ENCODE measurements at places on chromosomes 6 and 20. TPM values are rescaled to one million over a fixed set of nuclear protein-coding genes. Genes with fewer than 3 reads are reported as not detected.

DNA sequence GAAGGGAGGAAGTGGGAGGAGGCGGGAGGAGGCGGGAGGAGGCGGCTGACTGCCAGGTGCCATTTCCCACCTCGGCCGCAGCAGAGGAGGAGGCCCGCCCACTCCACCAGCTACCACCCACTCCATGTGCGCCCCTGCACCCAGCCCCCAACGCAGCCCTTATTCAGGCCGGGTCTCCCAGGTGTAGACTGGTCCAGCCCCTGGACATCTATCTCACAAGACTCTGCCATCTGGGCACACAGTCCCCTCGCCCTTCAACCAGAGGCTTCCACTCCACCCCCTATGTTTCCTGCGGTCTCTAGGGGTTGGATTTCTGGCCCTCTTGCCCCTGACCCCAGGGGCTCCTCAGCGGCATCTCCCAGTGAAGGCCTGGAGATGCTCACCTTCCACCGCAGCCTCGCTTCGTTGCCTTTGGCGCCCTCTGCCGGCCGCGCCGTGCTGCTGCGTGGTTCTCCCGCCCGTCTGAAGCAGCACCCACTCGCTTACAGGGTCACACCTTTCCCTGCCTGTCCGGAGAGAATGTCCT lies 32.6 kb upstream of the FAM83D start:
- peak overlapping the region; percentile 35 for H3K27ac ChIP-seq
- H3K27me3 ChIP-seq, result no peaks in the 10 kb centered on the region
- H3K36me3 ChIP-seq, result no peaks in the 10 kb centered on the region
- DNase-seq, result peak; percentile 13
- H3K4me1 ChIP-seq, result peaks cover 16% of the 10 kb centered on the region

The LAMA2 gene
- total RNA-seq, result 54.7 TPM

The HLA-DQB1 gene
- 1.6 TPM for total RNA-seq

DNA sequence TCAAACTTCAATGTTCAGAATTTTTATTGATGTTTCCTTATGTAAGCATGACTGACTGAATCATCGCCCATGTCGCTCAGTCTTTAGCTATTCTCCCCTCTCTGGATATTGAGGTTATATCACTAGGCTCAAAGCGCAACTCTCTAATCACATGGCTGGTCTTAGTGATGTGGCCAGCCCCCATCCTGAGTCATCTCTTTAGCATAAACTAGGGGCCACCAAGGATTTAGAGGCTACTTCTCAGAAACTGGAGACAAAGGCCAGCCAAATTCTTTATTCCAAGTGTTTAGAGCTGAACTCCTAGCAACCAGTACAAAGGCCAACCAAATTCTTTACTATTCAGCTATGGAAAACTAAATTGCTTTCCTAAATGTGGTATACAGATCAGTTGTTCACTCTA lies 61.4 kb downstream of the FAM135A start:
- H3K27ac ChIP-seq, result no peak overlapping the region
- H3K4me3 ChIP-seq, result no peak overlapping the region
- DNase-seq, result no peak
- H3K27me3 ChIP-seq, result no peaks in the 10 kb centered on the region
- H3K36me3 ChIP-seq, result no peaks in the 10 kb centered on the region

- peaks cover 10% of the 10 kb centered on the region for H3K4me1 ChIP-seq
- H3K36me3 ChIP-seq, result no peaks in the 10 kb centered on the region
- no peak overlapping the region for H3K27ac ChIP-seq
- no peak overlapping the region for H3K4me3 ChIP-seq
- H3K27me3 ChIP-seq, result no peaks in the 10 kb centered on the region
- DNase-seq, result no peak
These were observed 75.8 kb upstream of the SULF2 start for GRCh38 chr20:47861116-47861515.

- no peaks in the 10 kb centered on the region for H3K36me3 ChIP-seq
- H3K27ac ChIP-seq, result no peak overlapping the region
- no peaks in the 10 kb centered on the region for H3K27me3 ChIP-seq
- no peaks in the 10 kb centered on the region for H3K4me1 ChIP-seq
These were observed 25.3 kb upstream of the TIAM2 start for GRCh38 chr6:154969796-154970195.

The GSTA4 gene
- total RNA-seq, result 13.5 TPM

The PSORS1C1 gene
- 1.6 TPM for total RNA-seq

DNA sequence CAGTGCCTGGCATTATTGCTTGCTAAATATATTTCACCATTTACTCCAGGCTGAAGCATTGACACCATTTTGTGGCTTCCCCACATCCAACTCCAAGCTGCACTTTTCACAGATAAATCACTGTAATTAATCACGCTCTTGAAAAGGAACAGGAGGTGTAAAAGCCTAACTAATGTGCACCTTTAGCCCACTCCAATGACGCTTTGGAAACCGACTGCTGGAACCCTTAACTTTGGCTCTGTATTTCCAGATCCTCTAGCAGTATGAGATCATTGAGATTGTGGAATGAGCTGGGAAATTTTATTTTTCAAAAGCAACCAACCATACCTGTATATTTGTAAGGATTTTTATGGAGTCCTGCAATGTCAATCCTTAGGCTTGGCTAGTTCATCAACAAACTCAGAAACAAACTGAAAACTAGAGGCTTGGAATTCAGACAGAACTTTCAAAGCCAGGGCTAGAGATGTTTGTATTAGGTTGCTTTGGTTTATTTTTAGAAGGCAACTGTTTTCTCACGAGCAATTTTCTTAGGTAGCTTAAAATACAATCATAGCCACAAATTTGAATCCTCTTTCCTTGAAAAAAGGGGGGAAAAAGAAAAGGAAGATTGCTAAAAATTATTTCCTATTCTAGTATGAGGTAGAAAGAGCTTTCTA lies 52.8 kb upstream of the UTRN start:
- DNase-seq, result no peak
- H3K27me3 ChIP-seq, result no peaks in the 10 kb centered on the region
- H3K27ac ChIP-seq, result no peak overlapping the region
- peaks cover 20% of the 10 kb centered on the region for H3K4me1 ChIP-seq

GRCh38 chr6:82095091-82095490 lies 152.5 kb downstream of the IBTK start:
- H3K4me3 ChIP-seq, result no peak overlapping the region
- H3K36me3 ChIP-seq, result no peaks in the 10 kb centered on the region
- H3K27ac ChIP-seq, result no peak overlapping the region

DNA sequence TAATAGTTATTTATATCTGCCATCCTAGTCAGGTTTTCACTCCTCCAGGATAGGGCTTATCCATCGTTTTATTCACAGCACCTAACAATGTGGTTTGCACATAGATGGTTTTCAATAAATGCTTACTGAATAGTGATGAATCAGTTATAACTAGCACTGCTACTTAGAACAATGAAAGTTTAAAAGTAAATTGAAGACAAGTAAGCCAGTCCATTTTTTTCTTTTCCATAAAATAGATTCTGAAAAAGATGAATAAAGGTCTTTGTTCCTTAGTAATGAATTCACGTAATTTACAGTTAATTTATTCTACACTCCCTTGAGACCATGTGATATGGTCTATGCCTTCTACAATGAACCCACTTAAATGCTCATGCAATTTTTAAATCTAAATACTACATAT lies 212.5 kb downstream of the RNGTT start:
- no peak overlapping the region for H3K27ac ChIP-seq
- DNase-seq, result no peak
- H3K4me3 ChIP-seq, result no peak overlapping the region
- no peaks in the 10 kb centered on the region for H3K36me3 ChIP-seq
- no peaks in the 10 kb centered on the region for H3K27me3 ChIP-seq

- no peak for DNase-seq
- H3K4me3 ChIP-seq, result no peak overlapping the region
- no peaks in the 10 kb centered on the region for H3K4me1 ChIP-seq
- no peak overlapping the region for H3K27ac ChIP-seq
- no peaks in the 10 kb centered on the region for H3K36me3 ChIP-seq
These were observed 18.9 kb upstream of the DSN1 start for GRCh38 chr20:36792422-36792821.

GRCh38 chr20:48247961-48248360 lies 462.7 kb upstream of the SULF2 start:
- no peaks in the 10 kb centered on the region for H3K4me1 ChIP-seq
- no peaks in the 10 kb centered on the region for H3K36me3 ChIP-seq
- H3K27me3 ChIP-seq, result no peaks in the 10 kb centered on the region
- H3K4me3 ChIP-seq, result no peak overlapping the region

DNA sequence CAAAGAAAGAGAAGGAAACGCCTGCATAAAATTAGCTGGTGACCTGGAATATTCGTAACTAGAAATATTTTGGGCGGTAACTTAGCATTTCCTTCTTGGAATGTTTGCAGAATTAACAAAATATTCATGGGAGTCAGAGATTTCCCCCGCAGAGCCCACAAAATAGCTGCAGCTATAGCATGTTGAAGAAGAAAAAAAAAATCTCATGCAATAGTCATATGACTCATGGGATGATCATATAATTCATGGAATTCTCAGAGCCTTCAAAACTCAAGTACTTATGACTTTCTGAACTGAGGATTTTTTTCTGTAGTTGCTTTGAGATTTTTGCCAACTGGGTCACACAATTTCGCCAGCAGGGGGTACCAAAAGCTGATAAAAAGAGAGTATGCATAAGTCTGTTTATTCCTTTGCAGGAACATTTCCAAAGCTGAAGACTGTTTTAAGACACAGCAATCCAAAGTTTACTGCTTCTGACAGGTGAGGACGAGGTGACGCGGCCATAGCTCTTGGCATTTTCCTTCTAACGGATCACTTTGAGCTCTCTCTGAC lies 586.0 kb upstream of the CHD6 start:
- DNase-seq, result peak; percentile 45
- H3K27me3 ChIP-seq, result no peaks in the 10 kb centered on the region
- no peaks in the 10 kb centered on the region for H3K36me3 ChIP-seq
- no peaks in the 10 kb centered on the region for H3K4me1 ChIP-seq
- no peak overlapping the region for H3K27ac ChIP-seq

DNA sequence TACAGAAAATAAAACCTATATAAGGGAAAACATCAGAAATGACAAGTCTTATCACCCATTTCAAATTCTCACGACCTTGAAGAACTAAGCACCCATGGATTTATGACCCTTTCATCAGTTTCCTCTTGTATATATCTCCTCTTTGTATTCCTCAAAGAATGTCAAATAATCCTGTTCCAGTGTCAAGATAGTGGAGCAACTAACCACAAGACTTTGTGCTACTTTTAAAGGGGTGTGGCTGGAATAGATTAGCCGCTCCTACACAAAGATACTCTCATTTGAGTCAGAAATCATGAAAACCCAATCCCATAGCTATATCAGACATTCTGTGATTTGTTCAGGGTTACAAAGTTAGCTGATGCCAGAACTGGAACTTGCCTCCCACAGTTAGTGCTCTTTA lies 6.6 kb downstream of the REPS1 start:
- H3K36me3 ChIP-seq, result no peaks in the 10 kb centered on the region
- H3K4me3 ChIP-seq, result no peak overlapping the region
- no peaks in the 10 kb centered on the region for H3K27me3 ChIP-seq
- H3K4me1 ChIP-seq, result peaks cover 33% of the 10 kb centered on the region
- H3K27ac ChIP-seq, result no peak overlapping the region

- no peaks in the 10 kb centered on the region for H3K27me3 ChIP-seq
- H3K4me3 ChIP-seq, result no peak overlapping the region
- no peaks in the 10 kb centered on the region for H3K4me1 ChIP-seq
- no peaks in the 10 kb centered on the region for H3K36me3 ChIP-seq
- no peak overlapping the region for H3K27ac ChIP-seq
These were observed 75.5 kb downstream of the FOXF2 start for GRCh38 chr6:1464781-1465370.

The RNF182 gene
- total RNA-seq, result 0.33 TPM

GRCh38 chr6:151063352-151063751 lies 176.4 kb upstream of the AKAP12 start:
- H3K27me3 ChIP-seq, result no peaks in the 10 kb centered on the region
- H3K4me1 ChIP-seq, result peaks cover 22% of the 10 kb centered on the region
- no peaks in the 10 kb centered on the region for H3K36me3 ChIP-seq
- no peak overlapping the region for H3K4me3 ChIP-seq

DNA sequence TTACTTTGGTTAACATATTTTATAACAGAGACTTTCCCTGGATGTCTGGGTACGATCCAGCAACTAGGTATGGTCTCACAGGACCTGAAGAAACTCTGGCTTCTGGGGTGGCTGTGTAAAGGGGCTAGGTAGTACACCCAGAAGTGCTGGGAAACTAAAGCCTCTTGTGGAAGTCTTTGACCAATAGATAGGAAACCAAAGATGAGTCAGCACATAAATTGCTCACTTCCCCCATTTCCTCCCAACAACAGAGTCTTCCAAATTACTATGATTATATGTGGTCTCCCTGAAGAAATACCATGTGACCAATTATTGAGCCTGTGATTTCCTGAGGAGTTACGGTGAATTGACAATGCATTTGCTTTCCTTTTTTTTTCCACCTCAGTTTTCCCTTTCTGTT lies 26.8 kb upstream of the TBX18 start:
- no peak overlapping the region for H3K27ac ChIP-seq
- H3K36me3 ChIP-seq, result no peaks in the 10 kb centered on the region
- DNase-seq, result no peak
- no peaks in the 10 kb centered on the region for H3K27me3 ChIP-seq
- H3K4me1 ChIP-seq, result no peaks in the 10 kb centered on the region
- no peak overlapping the region for H3K4me3 ChIP-seq

- peak; percentile 56 for DNase-seq
- H3K4me3 ChIP-seq, result no peak overlapping the region
- no peaks in the 10 kb centered on the region for H3K4me1 ChIP-seq
These were observed 6.9 kb upstream of the CD40 start for GRCh38 chr20:46111028-46111835.

GRCh38 chr6:133741375-133741861 lies 147.5 kb upstream of the TCF21 start:
- DNase-seq, result no peak
- H3K4me3 ChIP-seq, result no peak overlapping the region
- H3K27ac ChIP-seq, result no peak overlapping the region
- no peaks in the 10 kb centered on the region for H3K4me1 ChIP-seq
- no peaks in the 10 kb centered on the region for H3K36me3 ChIP-seq

The PRSS35 gene
- not detected for total RNA-seq

GRCh38 chr20:20525214-20525613 lies 157.3 kb downstream of the INSM1 start:
- H3K27me3 ChIP-seq, result no peaks in the 10 kb centered on the region

- H3K4me3 ChIP-seq, result no peak overlapping the region
- no peaks in the 10 kb centered on the region for H3K36me3 ChIP-seq
- DNase-seq, result no peak
- no peak overlapping the region for H3K27ac ChIP-seq
- no peaks in the 10 kb centered on the region for H3K27me3 ChIP-seq
- peaks cover 3% of the 10 kb centered on the region for H3K4me1 ChIP-seq
These were observed 165.7 kb downstream of the ERMARD start for GRCh38 chr6:169917153-169917552.

GRCh38 chr6:39294899-39295298 lies 19.3 kb downstream of the KCNK17 start:
- no peaks in the 10 kb centered on the region for H3K4me1 ChIP-seq
- H3K36me3 ChIP-seq, result no peaks in the 10 kb centered on the region
- no peak for DNase-seq
- no peak overlapping the region for H3K4me3 ChIP-seq

GRCh38 chr6:138726066-138726756 lies 47.4 kb upstream of the CCDC28A start:
- DNase-seq, result no peak
- peaks cover 6% of the 10 kb centered on the region for H3K4me1 ChIP-seq
- no peaks in the 10 kb centered on the region for H3K36me3 ChIP-seq

The SIM1 gene
- total RNA-seq, result 3.6 TPM

GRCh38 chr6:47292944-47293343 lies 16.8 kb downstream of the TNFRSF21 start:
- no peak overlapping the region for H3K4me3 ChIP-seq
- no peak overlapping the region for H3K27ac ChIP-seq
- no peaks in the 10 kb centered on the region for H3K36me3 ChIP-seq
- peaks cover 4% of the 10 kb centered on the region for H3K4me1 ChIP-seq
- no peaks in the 10 kb centered on the region for H3K27me3 ChIP-seq
- DNase-seq, result no peak
